M059J (cell line): ENCODE measurements at places on chromosomes 3 and 15. TPM values are rescaled to one million over a fixed set of nuclear protein-coding genes. Genes with fewer than 3 reads are reported as not detected.

DNA sequence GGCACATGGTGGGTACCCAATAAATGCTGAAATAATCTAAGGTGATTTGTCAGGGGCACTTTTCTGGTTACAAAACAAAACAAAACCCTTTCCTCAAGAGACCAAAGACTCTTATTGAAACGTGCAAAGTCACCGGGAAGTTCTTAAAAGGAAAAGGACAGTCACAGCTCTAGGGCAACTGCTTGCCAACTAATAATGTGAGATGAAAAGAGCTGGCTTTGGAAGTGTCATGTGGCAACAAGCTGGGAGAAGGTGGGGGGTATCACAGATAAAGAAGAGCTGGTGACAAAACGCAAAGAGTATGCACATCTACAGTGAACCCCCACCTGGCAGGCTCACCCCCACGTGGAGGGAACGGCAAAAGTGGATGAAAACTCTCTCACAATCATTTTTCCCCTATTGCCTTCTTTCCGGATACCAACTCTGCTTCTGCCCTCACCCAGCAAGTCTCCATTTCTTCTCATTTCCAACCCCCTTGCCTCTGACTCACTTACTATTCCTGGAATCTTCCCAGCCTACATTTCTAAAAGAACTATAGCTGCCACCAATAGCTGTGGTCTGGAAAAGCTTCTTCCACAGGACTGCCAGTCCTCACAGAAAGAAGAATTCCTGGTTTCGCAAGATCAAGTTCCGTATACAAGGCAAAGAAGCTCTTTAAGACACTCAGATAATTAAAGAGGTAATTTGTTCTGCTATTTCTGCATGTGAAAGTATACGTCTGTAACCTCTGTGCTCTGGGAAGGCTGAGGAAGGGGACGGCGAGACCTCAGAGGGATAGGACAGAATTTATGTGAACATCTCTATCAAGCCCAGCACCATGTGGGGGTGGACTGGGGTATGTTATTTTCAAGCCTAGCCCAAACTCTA lies 21.8 kb upstream of the ANPEP start:
- DNase-seq = peak; percentile 94

DOCK3 gene
- 0.52 and 1.0 TPM in 2 replicates for total RNA-seq

SLC28A2 gene
- total RNA-seq = not detected in 2 replicates

DHFR2 gene
- total RNA-seq = 1.9 and 3.2 TPM in 2 replicates

YEATS2 gene
- 28.9 and 41.4 TPM in 2 replicates for total RNA-seq

ECT2 gene
- total RNA-seq = 108 and 127 TPM in 2 replicates
